ENCODE measurements at places on chromosomes 5 and 9.

DNA sequence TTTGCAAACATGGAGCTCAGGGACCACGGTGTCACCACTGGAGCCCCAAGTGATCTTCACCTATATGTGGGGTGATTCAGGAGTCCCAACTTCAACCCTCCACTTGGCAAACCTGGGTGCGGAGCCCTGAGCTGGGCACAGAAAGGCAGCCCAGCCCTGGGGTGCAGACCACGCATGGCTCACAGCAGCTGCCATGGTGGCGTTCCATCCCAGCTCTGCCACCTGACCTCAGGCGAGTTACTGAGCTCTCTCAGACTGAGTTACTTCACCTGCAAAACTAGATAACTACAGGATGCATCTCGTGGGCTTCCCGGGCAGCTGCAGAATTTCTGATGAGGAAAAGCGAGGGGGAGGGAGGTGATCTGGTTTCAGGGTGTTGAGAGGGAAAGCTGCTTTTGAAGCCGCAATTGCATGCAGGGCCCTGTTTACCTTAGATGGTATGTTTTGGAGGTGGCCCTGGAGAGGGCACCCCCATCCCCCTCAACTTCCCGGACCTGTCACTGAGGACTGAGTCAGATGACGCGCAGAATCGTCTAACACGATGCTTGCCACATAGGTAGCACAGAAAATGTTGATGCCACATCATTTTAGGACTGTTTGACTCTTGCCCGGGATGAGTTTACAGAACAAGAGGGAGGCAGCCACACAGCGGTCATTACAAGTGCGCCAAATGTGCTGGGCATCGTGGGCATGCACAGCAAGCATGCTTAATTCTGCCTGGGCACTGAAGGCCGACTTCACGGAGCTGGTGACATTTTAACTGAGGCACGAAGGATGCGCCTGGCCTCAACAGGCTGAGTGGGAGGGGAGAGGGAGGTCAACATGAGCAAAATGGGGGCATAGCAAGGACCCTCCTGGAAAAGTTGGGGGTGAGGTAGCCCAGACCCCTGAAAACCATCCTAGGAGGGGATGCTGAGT lies 154.6 kb downstream of the COL23A1 start:
- DNase-seq, result no peak

GRCh38 chr5:1541702-1542400 lies 18.1 kb upstream of the LPCAT1 start:
- no peak for DNase-seq

- peak; percentile 46 for DNase-seq
These were observed 2.0 kb downstream of the SEMA6A start for GRCh38 chr5:116572350-116573278.

- no peak for DNase-seq
These were observed 94.9 kb downstream of the BASP1 start for GRCh38 chr5:17312358-17312757.

- DNase-seq, result no peak
These were observed 2.6 kb downstream of the IRF1 start for GRCh38 chr5:132487841-132488555.

DNA sequence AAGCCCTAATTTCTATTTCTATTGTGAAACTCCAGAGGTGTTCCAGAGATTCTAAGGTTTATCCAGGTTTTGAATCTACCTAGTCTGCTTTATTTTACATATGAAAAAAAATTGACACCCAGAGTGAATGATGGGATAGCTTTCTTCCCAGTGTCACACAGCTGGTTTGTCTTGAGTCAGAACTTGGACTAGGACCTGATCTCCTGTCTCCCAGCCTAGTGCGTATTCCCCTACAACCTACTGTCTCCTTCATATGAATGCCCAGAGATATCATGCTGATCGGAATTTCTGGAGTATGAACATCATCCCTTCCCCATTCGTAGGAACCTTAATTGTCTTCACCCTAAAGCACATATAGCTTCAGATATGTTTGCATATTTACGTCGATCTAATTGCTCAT lies 524.2 kb downstream of the SPATA31D1 start:
- DNase-seq, result no peak

DNA sequence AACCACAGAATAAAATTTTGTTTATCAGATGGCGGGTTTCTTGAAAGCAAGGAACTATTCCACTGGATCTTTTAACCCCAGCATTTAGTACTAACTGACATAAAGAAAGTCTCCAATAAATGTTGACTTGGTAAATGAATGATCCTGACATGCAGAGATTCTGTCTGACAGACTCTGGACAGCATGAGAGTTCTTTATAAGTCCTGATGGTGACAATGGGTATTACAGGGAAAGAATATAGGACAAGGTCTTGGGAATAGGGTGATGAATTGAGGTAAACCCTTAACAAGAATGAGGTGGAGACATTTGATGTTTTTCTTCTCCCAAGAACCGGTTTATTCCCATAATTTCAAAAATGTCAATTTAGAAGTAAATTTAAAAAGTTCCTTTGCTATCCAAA lies 453.9 kb downstream of the TUSC1 start:
- no peak for DNase-seq

- DNase-seq, result no peak
These were observed 40.7 kb downstream of the F2RL2 start for GRCh38 chr5:76582230-76583162.

- DNase-seq, result no peak
These were observed 112.3 kb downstream of the SLC28A3 start for GRCh38 chr9:84228130-84228720.

- no peak for DNase-seq
These were observed 19.8 kb downstream of the EXOSC2 start for GRCh38 chr9:130713286-130713960.

- no peak for DNase-seq
These were observed 50.0 kb upstream of the SLC25A51 start for GRCh38 chr9:37953775-37954437.

DNA sequence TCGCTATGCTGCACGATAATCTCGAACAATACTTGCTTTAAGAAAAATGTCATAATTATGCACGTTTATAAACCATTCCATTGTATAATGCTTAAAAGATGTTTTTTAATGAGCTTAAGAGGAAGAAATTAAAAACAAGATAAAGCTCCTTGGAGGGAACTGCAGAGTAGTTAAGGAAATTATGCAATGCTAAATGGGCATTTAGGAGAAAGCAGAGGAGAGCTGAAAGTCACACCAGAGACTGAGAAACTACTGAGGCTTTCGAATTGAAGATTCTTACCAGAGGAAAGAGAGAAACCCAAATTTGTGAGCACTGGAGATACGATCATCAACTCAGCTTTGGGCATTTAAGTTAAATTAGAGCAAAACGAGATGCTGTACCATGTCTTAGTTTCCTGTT lies 119.4 kb downstream of the CDH10 start:
- DNase-seq, result no peak

DNA sequence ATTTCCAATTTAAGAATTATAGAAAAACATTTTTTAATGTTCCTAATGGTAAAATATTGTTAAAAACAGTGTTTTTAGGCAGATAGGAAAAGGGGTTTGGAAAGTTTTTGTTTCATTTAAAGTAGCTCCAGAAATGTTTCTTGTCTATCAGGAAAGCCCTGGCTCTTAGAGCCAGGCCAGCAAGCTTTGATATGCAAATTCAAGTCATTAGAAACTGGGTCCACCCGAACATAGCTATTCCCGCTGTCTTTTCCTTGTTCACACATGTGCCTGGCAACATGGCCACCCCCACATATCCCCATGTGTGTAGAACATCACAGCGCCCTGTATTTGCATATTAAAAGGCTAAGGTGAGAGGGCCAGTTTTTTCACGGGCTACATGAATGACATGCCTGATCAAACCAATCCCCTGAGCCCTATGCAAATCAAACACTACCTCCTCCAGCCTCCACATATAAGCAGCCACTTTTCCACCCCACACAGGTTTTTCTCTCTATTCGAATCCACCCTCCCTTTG lies 925.3 kb upstream of the CDH10 start:
- DNase-seq, result no peak

DNA sequence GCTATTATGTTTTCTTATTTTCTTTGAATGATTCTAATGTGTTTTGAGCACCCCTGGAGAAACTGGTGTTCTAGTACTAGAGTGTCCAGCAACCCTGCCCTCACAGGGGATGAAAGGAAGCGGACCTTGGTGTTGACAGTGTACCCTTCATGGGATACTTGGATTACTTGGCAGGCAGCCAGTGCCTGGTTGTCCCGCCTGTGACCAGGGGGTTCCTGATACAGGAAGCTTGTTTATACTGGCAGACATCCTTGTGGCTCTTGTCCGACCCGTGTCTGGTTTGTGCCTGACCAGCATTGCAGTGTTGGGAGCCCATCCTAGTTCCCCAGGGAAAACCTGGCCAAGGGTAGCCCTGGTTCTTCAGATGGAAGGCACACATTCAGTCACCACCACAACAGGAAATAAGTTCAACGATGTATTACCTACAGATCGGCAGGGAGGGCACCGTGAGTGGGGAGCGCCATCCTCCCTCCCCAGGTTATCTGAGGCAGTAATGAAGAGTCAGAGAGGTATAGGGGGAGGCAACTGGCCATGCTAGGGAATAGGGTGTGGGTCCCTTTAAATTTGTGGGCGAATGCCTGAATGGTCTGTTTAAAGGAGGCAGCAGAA lies 47.3 kb downstream of the CACNA1B start:
- DNase-seq, result no peak

- DNase-seq, result no peak
These were observed 8.7 kb downstream of the HNRNPAB start for GRCh38 chr5:178213003-178213461.

DNA sequence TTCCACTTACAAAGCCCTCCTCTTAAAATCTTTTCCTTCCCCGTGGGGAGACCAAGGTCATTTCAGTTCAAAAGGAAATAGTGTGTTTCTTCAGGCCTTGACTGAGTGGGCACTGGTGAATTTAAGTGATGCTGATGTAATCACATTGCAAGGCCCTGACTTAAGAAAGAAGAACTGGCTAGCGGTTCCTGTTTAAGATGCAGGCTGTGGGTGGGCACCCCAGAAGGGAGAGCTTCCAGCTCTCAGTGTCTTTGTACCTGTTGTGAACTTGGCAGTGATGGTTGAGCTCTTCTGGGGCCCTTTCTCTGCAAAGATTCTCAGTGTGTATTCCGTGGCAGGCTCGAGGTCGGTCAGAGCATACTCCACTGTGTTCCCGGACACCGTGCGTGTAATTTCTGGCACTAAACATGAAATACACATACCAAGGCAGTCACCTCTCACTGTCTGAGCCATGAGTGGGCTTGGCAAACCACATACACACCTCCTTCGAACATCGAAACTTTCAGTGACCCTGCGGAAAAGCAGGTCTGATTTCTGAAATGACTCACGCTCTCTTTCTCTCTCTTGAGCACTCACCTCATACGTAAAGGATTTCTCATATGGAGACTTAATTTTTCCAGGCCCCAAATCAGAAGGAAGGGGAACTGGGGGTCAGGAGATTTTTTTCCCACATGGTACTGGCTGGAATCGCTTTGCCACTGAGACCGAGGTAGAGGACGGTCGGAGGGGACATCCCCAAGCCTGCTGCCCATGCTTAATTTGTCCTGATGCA lies 81.9 kb downstream of the TNC start:
- no peak for DNase-seq

- no peak for DNase-seq
These were observed 123.5 kb downstream of the TARS1 start for GRCh38 chr5:33563983-33564908.

- no peak for DNase-seq
These were observed 116.5 kb upstream of the CACNA1B start for GRCh38 chr9:137761032-137761431.
